ENCODE measurements at places on chromosomes 12 and 14.

- no peak for DNase-seq
These were observed 14.7 kb downstream of the OTUB2 start for GRCh38 chr14:94040796-94041195.

DNA sequence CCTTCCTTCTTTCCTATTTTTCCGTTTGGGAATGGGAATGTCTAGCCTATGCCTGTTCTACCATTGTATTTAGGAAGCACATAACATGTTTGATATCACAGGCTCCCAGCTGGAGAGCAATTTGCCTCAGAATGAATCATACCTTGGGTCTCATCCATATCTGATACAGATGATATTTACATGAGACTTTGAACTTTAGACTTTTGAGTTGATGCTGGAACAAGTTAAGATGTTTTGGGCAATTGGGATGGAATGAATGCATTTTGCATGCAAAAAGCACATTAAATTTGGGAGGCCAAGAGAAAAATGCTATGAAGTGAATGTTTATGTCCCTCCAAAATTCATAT lies 61.9 kb upstream of the BEGAIN start:
- peak; percentile 41 for DNase-seq

DNA sequence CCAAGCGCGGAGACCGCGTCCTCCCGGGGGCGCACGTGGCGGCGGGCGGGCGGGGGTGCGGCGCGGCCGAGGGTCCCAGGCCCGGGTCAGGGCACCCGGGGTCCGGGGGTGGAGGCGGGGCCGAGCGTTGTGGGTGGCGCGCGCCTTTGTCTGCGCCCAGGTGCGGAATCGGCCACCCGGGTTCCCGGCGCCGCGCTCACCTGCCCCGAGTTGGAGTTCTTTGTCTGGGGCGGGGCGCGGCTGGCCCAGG lies 50.1 kb downstream of the LRCOL1 start:
- no peak for DNase-seq

GRCh38 chr12:123512838-123513665 lies 20.5 kb downstream of the RILPL1 start:
- DNase-seq: no peak

- DNase-seq: no peak
These were observed 116.7 kb downstream of the BEGAIN start for GRCh38 chr14:100470523-100470897.

- no peak for DNase-seq
These were observed at the start of gene IGFBP6 for GRCh38 chr12:53097564-53098353. Gene IGFBP6 (plus strand): TSS chr12:53097667. CDS start chr12:53097718, 51 bp downstream.

- no peak for DNase-seq
These were observed 908.1 kb downstream of the GALC start for GRCh38 chr14:87084908-87085307.

DNA sequence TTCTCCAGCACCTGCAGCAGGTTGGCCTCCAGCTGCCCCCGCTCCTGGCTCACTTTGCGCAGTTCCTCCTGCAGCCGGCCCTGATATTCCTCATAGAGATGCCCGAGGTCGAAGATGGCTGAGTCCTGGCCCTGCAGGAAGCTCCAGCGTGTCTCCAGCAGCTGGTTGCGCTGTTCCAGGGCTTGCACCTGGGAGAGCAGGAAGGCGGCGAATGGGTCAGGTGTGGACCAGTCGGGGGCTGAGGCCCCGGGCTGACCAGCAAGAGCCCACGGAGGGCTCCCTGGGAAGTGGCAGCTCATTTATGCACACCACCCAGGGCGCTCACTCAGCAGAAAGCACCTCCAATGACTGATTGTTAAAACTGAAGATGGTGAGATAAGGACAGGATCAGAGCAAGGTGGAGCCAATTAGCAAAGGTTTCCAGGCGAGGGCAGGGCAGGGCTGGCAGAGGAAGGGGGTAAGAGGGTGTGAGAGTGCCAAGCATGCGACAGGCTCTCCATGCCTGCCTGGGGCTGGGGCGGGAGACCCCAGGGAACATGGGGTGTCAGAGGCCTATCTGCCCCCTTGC lies 6.3 kb downstream of the KRT80 start:
- DNase-seq: no peak

- DNase-seq: no peak
These were observed 515.3 kb downstream of the SOX5 start for GRCh38 chr12:23434154-23434553.

All from mucosa of gallbladder (tissue), 1 donor.